ENCODE measurements at places on chromosomes 16 and 17.

- no peak for DNase-seq
Measured at GRCh38 chr17:81329927-81330883, 35.1 kb upstream of the SLC38A10 start.

GRCh38 chr16:27824786-27825185 lies 238.7 kb downstream of the GSG1L start:
- DNase-seq: no peak

DNA sequence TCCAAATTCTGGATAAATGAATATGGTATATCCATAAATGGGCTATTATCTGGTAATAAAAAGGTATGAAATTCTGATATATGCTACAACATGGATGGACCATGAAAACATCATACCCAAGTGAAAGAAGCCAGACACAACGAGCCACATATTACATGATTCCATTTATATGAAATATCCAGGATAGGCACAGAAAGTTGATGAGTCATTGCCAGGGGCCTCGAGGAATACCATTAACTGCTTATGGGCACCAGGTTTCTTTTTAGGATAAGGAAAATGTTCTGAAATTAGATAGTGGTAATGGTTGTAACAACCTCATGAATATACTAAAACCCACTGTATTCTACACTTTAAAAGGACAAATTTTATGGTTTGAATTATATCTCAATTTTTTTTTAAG lies 123.2 kb downstream of the PITPNC1 start:
- no peak for DNase-seq

GRCh38 chr16:64586781-64587180 lies 535.1 kb downstream of the CDH11 start:
- DNase-seq: no peak

DNA sequence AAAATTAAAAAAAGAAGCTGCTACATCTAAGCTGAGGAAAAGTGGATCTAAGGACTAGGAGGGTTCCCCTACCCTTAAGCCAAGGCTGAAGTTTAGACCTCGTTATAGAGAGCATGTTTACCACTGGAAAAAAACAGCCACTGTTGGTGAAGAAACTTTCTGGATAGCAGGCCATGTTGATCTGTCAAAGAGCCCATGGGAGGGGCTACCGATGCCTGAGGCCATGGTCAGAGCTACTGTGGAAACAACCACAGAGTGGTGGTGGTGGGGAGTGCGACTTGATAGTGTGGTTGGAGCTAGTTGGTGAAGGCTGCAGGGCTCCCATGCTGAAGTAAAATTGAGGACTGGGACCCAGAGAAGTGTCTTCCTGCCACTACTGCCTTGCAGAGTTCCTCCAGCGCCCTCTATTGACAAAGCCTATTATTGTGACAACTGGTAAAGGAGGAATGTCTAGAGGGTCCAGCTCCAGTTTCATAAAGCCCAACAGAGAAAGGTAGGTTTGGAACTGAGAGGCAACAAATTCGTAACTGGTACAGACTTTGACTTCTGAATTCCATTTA lies 12.7 kb upstream of the FAM20A start:
- no peak for DNase-seq

Data from B cell (primary cell).